ENCODE measurements at places on chromosomes 6 and 20.

GRCh38 chr6:93393554-93394074, 25.7 kb downstream of the EPHA7 start:
- DNase-seq = no peak

GRCh38 chr6:102333736-102334135, 940.2 kb downstream of the GRIK2 start:
- DNase-seq = no peak

GRCh38 chr6:14361956-14362587, 244.5 kb downstream of the CD83 start:
- no peak for DNase-seq

- no peak for DNase-seq
Measured at GRCh38 chr20:32685541-32686529, 12.1 kb upstream of the C20orf203 start.

DNA sequence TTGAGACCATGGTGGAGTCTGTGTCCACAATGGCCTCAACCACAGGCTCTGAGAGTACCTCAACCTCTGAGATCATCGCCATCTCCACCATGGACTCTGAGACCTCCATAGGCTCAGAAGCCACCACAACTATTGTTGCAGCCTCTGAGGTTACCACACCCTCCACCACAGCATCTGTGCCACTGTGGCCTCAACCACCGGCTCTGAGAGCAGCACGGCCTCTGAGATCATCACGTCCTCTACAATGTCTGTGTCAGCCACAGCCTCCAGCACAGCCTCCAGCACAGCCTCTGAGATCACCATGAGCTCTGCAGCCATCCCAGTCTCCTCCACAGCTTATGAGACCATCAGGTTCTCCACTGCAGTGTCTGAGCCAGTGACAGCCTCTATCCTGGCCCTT, 19.4 kb upstream of the MUC21 start:
- DNase-seq = no peak

- DNase-seq = no peak
Measured at GRCh38 chr6:41659935-41660334, 21.7 kb downstream of the MDFI start.

GRCh38 chr6:117272891-117273290, 7.5 kb downstream of the VGLL2 start:
- no peak for DNase-seq

DNA sequence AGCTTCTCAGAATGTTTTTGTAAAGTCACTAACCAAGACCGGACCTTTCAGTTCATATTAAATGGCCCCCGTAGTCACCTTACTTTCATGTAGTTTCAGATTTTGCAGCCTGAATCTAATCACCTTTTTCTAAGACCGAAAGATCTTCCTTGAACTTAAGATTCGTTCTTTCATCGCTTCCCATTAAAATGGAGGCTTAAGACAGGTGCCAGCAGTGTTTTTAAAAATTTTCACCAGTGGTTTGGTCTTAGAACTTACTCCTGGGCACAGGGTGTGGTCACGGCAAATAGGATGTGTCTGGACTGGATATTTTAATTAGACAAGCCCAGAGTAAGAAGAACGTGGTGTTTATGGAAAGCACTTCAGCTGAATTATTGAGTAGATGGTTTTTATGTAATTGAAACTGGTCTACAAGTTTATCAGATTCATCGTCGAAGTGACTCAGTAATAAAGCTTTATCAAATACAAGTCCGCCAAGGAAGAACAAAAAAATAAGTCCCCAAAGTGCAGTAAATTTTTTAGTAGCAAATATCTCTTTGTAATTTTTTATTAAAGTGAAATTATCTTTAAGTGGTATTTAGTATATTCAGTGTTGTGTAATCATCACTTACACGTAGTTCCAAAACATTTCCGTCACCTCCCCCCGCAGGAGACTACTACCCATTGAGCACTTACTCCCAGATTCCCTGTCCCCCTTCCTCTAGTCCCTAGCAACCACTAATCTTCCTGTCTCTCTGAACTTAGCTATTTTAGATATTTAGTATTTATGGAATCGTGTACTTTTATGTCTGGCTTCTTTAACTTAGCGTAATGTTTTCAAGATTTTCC, 868 bp downstream of the SRSF3 start:
- DNase-seq = no peak

GRCh38 chr6:116387374-116387773, 16.6 kb downstream of the DSE start:
- DNase-seq = no peak

DNA sequence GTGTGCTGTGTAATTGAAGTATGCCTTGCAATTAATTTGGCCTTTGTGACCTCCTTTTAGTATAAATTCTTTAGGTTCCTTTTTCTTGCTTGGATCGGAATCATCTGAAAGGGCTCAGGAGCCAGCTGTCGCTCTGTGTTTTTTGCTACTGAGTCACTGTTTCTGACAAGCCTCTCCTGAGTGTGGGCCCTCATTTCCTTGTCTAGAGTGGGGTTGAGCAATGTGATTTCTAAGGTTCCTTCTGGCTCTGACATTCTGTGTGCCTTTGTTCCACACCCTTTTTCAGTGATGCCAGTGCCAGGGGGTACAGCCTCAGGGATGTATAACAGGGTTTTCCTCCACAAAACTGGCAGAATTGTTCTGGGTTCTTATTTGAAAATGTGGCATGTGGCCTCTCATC, 26.5 kb downstream of the DAAM2 start:
- no peak for DNase-seq

DNA sequence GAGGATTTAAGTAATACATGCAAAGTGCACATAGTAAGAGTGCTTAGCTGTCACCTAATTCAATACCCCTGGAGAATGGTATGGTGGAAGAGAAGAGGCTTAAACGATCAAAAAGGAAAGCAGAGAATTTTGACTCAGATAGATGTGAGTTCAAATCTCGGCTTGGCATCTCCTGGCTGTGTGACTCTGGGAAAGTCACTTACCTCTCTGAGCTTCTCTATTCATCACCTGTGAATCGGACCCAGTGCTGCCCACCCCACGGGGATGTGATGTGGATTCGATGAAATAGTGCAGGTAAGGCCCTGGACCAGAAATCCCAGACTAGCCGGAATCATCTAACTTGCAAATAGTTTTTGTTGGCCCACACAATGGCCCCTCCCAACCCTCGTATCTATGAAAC, 1.8 kb upstream of the B4GALT5 start:
- DNase-seq = no peak

GRCh38 chr6:137867685-137868509, 838 bp downstream of the TNFAIP3 start:
- no peak for DNase-seq

GRCh38 chr6:137849181-137849980, 17.7 kb upstream of the TNFAIP3 start:
- DNase-seq = no peak

DNA sequence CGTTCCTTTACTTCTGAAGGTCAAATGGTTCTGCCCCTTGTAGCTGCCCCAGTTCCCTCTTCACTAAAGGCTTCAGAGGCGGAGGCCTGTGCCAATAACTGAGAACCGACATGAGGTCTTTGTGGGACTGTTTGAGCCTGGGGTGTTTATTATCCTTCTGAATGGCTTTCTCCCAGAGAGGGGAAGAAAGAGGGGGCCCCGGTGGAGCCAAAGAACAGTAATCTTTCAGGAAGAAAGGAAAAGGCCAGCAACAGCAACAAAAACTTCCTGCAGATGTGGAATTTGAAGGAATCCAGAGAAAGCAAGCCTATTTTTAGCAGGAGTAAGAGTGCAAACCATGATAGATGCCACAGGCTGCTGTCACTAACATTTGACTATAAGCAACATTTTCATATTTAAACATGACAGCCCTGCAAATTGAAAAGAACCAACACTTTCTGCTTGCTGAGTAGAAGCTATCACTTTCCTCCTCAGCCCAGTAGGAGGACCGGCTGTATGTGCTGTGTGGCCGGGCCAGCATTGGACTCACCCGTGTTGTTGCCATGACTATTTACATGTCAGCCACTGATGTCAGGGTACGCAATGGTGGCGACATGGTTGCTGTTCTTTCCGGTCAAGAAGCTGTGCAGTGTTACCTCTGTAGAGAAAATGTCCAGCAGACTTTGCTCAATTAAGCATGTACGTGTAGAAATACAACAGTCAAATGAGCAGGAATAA, 121.3 kb downstream of the SOBP start:
- DNase-seq = no peak

- no peak for DNase-seq
Measured at GRCh38 chr6:157864185-157864761, 41.2 kb downstream of the SNX9 start.

DNA sequence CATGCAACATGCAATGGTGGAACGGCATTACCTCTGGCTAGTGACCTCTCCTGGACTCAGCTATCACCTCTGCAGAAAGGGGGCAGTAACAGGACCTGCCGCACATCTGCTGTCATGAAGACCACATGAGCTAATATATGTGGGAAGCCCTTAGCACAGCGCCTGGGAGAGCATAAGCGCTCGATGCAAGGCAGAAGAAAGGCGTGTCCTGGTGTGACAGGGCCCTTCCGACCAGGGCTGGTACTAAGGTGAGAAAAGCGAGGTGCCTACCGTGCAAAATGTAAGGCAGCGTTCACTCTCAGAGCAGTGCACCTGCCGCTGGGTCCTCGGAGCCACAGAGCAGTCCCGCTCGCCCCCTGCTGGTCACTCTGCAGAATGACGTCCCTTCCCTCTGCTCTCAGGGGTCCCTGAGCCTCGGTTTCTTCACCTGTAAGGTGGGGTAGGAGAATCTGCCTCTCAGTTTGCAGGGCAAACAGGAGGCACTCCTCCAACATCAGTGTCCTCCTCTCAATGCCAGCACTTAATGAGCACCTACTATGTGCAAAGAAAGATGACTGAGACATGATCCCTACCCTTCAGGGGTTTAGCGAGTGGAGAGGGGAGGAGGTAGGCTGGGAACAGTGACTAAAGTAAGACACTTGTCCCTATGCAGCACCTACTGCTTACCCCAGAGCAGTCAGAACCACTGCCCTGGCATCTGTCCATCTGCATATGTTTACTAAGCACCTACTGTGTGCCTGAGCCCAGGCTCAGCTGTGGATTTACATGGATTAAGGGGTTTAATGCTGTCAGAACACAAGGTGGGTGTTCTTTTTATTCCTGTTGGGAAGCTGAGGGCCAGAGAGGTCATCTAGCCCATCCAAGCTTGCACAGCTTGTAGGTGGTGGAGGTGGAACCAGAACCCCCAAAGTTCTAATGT, 41.1 kb upstream of the PTGIS start:
- peak; percentile 29 for DNase-seq

- DNase-seq = no peak
Measured at GRCh38 chr6:2477666-2478065, 232.3 kb upstream of the GMDS start.

DNA sequence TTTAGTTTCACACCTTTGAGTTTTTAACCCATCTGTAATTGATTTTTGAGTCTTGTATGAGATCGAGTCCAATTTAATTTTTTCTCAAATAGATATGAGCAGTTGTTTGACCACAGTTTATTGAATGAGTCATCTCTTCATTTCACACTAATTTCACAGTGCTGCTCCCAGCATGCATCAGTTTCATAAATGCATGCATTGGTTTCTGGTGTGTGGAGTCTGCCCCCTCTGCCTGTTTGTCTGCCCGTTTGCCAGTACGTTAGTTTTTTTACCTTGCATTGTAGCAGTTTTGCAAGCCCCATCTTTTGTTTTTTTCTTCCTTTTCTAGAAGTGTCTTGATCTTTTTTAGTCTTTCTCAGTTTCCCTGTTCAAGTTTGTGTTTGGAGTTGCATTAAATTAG, 11.9 kb downstream of the SLX4IP start:
- DNase-seq = no peak

DNA sequence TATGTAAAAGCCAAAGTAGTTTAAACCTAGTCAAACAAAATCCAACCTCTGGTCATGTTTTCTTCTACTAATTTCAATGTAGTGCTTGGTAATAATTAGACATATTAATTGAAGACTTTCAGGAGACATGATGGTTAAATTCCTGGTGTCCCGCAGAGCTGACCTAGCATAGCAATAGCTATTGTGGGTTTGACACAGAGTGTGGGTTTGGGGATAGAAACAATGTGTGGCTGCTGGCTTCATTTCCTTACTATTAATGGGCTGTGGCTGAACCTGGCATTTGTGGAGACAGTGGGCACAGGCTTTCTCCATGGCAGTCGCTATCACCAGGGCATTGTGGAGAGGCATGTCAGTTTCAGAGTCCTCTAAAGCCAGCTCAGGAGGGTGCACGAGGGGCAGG, 54.1 kb upstream of the GGTLC1 start:
- no peak for DNase-seq

DNA sequence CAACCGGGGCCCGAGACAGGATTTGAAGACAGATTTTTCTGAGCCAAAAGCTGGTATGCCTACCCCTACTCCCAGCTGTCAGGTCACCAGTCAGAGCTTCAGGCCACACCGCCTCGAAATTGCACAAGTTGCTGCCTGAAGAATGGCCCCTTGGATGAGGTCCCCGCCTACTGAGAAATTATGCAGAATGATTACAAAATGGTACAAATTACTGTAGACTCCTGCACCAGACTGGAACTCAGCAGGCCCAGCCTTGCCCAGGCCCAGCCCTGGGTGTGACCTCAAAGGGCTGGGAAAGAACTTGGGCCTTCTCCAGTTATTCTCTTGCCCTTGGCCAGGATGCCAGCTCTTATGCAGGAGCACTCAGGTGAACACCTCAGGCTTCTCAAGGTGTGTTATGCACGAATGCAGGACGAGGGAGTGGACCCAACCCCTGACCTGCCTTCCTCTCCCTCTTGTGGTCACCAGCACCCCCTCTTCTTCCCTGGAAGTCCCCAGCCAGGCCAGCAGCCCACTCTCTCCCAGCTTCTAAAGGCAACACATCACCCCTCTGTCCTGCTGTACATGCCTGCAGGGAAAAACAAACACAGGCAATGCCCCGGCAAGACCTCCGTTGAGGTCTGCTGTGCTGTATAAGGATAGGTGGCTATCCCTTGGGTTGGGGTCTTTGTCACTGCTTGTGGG, 88.7 kb upstream of the NAA20 start:
- no peak for DNase-seq

DNA sequence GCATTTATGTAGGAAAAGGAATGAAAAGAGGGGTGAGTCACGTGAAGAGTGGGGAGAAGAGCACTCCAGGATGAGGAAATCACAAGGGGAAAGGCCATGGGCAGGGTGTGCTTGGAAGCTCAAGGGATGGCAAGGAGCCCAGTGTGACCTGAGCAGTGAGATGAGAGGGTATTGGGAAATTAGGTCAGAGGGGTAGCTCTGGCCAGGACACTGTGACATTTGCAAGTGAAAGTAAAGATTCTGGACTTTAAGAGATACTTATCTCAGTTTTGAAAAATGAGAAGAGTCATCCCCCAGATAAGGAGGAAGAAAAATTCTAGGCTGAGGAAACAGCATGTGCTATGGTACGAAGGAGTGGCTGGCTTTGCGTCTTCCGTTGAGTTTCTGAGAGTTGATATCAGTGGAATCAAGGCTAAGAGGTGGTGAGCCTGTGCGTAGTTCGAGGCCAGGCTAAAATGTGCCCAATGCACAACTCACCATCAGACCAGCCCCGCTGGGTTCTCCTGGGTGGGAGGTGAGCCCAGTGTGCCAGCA, 79.9 kb downstream of the GCLC start:
- DNase-seq = no peak

GRCh38 chr6:163339466-163339865, 75.1 kb upstream of the QKI start:
- no peak for DNase-seq

DNA sequence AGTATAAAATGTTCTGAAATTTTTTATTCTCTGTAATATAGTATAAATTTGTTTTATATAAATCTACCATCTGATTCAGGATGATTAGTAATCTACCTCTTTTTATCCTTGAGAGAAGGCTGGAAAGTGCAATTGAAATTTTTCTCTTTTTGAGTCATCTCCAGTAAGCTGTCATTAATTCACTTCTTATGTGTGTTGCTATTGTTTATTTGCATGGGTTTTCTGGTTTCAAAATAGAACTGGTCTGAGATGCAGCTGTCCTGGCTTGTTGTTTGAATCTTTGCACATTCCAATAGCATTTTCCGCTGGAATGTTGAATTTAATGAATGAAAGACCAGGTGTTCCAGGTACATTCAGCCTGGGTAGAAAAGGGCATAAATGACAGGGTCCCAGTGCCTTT, 24.3 kb upstream of the TAB2 start:
- no peak for DNase-seq

Data from stimulated activated CD4-positive, alpha-beta T cell treated with anti-CD3 and anti-CD28 coated beads, Interleukin-1b, Interleukin-23, amount 100 ng/mL, for 1 hour (primary cell).